ENCODE measurements at places on chromosomes 11 and 22.

GRCh38 chr11:27847496-27847895 lies 147.2 kb upstream of the BDNF start:
- no peak for DNase-seq

DNA sequence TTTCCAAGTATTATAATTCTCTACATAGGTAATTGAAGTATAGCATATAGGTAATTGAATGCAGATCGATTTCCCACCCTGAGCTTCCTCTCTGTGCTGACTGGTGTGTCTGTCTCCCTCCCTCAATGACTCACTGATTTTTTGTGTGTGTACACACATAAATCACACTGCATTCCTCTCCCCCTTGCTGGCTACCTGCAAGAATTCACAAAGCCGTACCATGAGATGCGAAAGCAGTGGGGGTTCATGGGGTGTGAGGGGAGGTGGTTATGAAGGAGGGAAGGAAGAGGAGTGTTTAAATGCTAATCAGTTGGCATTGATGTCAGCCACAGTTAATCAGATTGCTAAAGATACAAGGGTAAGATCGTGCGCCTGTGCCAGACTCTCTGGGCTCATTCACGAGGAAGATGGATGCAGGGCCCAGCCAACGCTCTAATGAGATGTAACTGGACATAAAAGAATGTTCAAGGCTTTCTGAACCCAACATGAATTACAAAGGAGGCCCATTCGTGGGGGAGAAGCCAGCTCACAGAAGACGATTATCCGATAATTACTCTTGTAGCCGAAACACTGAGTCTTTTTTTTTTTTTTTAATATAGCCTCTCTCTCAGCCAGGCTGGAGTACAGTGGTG lies 107.4 kb downstream of the SEZ6L start:
- no peak for DNase-seq

GRCh38 chr11:132099692-132100091 lies 729.3 kb downstream of the NTM start:
- no peak for DNase-seq

DNA sequence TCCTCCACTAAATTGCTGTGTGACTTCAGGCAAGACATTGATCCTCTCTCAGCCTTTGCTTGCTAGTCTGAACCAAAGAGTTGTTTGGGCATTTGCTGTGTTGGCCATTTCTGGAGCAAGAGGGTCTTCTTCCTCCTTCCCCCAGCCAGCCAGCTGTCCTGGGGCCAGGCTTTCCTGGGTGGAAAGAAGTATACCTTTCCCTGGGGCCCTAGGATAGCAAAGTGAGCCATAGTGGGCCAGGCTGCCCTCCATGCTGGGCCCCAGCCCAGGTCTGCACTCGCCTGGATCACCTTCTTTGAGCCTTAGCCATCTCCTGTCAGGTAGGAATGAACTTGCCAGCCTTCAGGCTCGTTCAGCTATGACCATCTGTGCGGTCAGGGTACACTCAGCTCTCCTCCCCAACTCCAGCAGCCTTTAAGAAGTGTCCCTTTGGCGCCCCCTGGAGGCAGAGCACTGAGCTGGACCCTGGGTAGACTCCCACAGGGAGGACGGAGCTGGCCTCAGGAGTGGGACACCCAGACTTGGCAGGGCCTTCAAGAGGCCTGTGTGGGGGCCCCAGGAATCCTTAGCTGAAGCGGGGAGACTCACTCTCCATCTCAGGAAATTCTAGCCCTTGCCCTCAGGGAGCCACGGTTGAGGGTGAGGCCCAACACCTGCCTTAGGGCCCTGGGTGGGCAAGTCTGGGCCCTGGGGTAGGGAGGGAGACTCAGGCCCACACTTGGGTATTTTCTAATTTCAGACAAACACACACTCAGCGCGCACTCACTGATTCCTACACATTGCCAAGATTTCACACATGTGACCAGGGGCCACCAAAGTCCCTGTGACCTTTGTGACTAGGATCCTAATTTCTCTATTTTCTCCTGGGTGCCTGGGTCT lies 35.6 kb upstream of the TPBGL start:
- DNase-seq = no peak

- no peak for DNase-seq
Observed at GRCh38 chr11:16936643-16937042, 77.6 kb downstream of the PLEKHA7 start.

All from NCI-H1048 (cell line).